A549 treated with AZD2906 at 1 μM for 4 hours (cell line): ENCODE measurements at places on chromosomes 1 and 21. TPM values are rescaled to one million over a fixed set of nuclear protein-coding genes. Genes with fewer than 3 reads are reported as not detected.

The SAMSN1 gene
- 0.05 to 0.07 TPM in 2 of 5 replicates, not detected in the others for total RNA-seq

The CXADR gene
- 9.6 to 16.1 TPM (median 12.1 TPM) in 5 replicates for total RNA-seq

The NEGR1 gene
- not detected in 5 replicates for total RNA-seq

The DNALI1 gene
- total RNA-seq, result 0.03 TPM in 1 of 5 replicates, not detected in the others

The ADORA3 gene
- not detected in 5 replicates for total RNA-seq
